ENCODE measurements at places on chromosomes 16 and 17.

- no peak for DNase-seq
Measured at GRCh38 chr16:74078511-74079231, 217.9 kb upstream of the PSMD7 start.

DNA sequence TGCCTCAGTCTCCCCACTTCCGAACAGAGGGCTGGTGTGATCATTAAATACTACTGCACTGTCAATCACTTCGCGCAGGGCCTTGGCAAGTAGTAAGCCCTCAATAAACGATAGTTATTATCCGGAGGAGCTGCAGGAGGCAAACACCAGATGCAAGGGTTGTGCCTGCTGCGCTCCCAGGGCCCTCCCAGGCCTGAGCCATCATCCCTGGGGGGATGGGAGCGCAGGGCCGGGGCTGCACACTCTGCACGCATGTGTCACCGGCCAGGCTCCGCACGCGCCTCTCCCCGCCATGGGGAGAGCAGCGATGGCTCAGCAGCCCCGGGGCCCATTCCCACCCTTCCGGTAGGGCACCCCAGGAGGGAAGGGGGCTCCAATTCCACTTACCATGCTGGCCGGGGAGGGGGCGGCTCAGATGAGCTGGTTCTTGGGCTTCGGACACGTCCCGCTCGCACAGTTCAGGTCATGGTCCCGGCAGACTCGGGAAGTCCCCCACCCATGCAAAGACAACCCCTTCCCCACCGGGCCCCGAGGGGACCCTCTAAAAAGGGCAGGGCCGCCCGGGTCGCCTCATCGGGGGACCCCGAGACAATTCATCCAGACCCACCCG lies 681 bp downstream of the XPO6 start:
- DNase-seq, result no peak

DNA sequence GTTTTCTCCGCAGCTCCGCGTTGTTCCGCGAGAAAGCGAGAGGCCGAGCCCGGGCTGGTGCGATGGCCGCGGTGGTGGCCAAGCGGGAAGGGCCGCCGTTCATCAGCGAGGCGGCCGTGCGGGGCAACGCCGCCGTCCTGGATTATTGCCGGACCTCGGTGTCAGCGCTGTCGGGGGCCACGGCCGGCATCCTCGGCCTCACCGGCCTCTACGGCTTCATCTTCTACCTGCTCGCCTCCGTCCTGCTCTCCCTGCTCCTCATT lies 404 bp downstream of the EMC6 start:
- DNase-seq, result no peak

DNA sequence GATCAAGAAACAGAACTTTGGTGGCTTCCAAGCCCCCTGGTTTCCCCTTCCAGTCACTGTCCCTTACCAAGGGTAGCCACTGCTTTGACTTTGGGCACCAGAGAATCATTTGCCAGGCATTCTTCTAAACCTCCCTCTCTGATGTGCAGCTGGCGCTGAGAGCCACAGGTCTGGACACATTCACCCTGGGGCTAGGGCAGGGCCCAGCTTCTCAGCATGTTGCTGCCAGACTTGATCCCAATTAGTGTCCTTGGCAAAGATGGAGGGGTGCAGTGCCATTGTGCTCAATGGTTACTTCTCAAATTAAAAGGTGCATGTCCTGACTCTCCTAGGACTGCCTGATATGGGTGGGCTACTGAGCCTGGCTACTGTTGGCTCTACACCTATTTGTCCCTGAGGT lies 7.6 kb upstream of the SLC47A2 start:
- no peak for DNase-seq

- no peak for DNase-seq
Measured at GRCh38 chr16:87271256-87271655, 45.9 kb downstream of the C16orf95 start.

DNA sequence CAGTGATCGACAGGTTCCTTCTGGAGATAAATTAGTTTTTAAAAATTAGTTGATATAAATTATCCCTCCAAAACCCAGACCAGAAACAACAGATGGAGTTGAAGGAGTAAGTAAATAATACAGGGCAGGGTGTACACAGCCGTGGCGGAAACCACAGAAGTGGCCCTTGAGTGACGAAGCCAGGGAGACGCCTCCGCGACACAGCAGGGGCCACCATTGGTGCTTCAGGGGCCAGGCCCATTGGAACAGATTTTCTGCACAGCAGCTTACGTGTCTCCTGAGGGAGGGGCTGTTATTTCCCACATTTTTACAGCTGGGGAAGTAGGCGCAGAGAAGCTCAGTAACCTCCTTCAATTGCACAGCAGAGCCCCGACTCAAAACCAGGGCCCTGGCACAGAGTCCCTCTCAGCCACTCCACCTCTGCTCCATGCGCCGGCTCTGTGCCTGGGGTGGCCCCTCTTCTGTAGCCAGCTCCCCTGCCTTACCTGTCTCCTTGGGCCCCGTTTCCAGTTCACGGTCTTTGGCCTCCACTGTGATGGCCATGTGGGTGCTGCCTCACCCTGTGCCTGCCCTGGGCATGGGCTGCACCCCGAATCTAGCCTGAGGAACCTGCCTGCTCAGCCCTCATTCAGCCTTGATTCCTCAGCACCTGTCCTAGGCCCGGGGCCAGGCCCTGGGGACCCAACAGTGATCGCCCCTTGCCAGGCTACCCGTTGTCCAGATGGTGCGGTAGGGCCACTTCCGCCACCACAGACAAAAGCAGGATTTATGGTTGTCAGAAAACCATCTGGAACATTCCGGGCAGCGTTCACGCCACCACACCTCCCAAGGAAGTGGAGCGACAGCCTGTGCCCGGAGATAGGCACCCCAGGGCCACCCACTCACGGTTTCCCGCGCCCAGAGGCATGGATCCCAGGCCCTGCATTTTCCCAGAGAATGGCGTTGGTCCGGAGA lies 128.5 kb upstream of the GSE1 start:
- no peak for DNase-seq

GRCh38 chr16:7083096-7083495 lies 249.5 kb upstream of the RBFOX1 start:
- no peak for DNase-seq

- no peak for DNase-seq
Measured at GRCh38 chr16:4660454-4661007, 32.8 kb upstream of the NUDT16L1 start.

DNA sequence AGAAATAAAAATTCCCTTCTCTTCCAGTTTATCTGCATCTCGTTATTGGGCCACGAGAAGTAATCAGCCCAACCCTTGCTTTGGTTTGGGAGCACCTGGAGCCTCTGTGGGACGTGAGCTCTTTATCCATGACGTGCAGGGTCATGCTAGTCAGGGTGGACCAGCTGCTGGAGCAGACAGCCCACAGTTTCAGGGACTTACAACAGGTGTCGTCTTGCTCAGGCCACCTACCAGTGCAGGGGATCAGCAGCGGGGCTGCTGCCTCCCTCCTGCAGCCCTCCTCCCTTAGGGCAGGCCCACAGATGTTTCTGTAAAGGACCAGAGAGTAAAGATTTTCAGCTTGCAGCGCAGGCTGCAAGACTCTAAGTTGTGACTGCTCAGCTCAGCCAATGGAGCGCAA lies 16.9 kb downstream of the ADAD2 start:
- no peak for DNase-seq

GRCh38 chr16:73426433-73427160 lies 378.7 kb upstream of the ZFHX3 start:
- no peak for DNase-seq

DNA sequence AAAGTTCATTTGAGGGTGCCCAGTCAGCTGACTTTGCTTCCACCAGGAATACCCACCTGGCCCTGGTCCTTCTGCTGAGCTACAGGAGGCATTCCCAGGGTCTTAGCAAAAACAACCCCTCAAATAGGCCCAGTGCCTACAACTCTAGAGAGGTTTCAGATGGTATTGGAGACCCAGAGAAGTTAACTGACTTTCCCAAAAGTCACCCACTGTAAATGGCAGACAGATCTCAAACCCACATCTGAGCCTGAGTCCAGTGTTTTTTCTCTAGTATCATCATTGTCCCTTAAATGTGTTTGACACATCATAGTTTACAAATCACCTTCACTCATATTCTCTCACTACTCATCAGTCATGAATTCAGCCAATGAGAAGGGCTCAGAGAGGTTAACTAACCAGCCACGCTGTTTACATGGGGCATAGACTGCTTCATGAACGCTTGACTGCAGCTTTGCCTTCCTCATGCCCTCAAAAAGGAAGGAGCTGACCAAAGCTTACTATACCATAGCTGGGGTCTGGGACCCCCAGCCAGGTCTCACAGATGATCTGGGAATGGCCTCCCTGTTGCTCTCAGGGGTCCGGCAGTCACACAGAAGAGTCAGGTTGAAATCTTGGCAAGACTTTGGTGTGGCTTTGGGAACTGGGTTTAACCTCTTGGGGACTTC lies 3.7 kb downstream of the PHOSPHO1 start:
- no peak for DNase-seq

- no peak for DNase-seq
Measured at GRCh38 chr17:32831627-32832243, 45.2 kb downstream of the MYO1D start.

- no peak for DNase-seq
Measured at GRCh38 chr17:52287611-52288010, 129.1 kb upstream of the CA10 start.

DNA sequence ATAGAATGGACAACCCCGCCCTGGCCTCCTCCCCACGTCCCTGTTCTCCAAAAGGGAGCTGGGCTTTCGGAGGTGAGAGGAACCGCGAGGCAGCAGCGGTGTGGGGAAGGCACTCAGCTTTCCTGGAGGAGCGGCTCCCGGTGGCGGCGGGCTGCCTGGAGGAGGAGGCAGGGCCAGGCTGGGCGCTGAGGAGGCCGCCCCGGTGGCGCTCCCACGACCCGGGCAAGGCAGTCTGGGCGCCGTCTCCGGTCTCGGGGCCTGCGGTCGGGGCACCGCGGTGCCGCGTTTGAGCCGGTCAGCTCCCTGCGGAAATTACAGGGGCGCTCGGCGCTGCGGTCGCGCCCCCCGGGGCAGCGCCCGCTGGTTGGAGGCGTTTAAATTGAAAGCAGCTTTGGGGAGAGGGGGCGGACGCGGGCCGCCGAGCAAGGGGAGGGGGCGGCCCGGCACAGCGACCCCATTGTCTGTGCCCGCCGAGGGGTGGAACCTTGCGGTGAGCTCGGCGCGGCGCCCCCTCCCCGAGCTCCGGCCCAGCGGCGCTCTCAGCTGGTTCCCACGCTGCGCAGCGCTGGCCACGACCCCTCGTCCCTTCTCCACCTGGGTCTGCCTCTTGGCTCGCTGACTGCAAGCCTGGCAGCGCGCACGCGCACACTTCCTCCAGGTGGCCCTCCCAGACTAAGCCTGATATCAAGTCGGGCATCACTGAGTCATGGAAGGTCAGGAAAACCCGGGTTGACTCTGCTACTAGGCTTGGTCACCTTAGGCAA lies 58.7 kb upstream of the DLX4 start:
- DNase-seq, result no peak

- DNase-seq, result no peak
Measured at GRCh38 chr16:84368308-84368996, at the start of gene ATP2C2. Gene ATP2C2, plus strand, starts transcription at chr16:84368538. Its CDS starts 78 bp downstream, at chr16:84368616.

- DNase-seq, result no peak
Measured at GRCh38 chr17:73976676-73977521, 226.6 kb upstream of the RPL38 start.

DNA sequence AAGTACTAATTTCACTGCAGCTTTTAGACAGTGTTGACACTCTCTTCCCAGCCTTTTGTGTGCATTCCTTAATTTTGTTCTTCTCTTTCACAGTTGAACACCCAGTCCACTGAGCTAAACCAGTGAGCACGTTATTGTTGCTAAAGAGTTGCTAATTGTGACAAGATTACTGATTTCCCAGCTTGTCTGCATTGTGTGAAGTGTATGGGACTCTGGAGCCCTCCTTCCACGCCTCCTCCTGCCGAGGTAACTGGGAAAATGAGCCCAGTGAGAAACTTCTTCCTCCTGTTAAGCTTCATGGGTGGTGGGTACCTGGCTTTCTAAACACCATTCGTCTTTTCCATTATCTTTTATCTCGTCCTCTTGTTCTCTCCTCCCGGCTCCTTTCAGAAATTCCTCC lies 29.8 kb upstream of the DNAH17 start:
- no peak for DNase-seq

GRCh38 chr16:85616607-85617321 lies 3.6 kb downstream of the GSE1 start:
- no peak for DNase-seq

DNA sequence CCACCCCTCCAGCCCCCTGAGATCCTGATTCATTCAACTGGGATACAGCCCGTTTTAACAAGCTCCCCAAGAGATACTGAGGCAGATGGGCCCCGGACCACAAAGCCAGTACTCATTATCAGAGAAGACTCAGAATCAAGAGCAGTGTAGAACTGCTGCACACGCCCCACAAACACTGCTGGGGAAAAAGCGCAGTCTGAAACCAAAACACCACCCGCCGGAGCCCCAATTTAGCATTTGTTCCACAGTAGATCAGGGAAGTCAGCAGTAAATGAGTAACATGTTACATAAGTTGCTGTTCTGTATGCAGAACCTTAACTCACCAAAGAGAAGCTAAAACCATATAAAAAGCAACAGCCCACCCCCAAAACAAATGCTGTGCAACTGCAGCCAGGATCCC lies 123.6 kb downstream of the CDYL2 start:
- no peak for DNase-seq

DNA sequence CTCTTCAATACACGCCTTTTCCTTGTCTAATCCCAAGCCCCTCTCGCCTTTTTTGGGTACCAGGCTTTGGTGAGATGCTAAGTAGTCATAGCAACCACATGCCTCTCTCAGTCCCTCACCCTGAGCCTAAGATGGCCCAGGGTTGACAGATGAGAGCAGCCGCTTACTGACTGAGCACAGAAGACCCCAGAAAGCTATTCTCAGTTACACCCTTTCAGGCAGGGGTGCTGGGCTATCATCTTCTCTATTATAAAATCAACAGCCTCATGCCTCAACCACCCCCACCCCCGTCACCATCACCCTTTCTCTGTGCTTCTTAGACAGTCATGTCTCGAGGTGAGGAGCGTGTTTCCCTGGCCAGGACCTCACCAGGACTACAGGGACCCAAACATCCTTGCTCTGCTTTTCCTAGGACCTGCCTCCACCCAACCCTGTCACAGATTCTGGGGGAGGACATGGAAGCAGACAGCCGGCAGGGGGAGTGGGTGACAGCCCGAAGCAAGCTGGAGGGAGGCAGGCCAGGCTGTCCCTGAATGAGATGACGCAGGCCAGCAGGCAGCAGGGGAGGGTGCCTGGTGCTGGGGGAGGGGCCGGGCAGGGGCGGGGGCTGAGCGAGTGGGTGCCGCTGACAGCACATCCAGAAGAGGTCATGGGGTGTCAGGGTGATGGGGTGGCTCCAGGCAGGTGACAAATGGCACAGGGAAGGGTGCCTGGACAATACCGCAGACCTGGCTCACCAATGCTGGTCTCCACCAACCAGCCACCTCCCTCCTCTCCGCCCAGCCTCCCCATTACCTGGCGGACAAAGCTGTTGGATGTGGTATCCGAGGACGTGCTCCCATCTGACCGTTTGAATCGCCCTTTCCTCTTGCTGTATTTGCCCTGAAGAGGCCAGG lies 3.1 kb downstream of the CACNB1 start:
- no peak for DNase-seq

DNA sequence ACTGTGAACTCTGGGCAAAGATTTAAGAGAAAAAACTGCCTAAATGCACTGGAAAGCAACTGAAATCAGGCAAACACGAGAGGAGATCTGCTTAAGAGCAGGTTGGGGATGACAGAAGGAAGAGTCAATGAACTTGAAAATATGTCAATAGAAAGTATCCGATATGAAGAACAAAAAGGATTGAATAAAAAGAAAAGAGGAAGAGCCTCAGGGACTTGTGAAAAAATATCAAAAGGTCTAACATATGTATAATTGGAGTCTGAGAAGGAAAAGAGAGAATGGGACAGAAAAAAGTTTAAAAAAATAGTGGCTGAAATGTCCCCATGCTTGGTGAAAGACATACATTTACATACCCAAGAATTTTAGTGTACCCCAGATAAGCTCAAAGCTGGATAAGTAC lies 195.5 kb downstream of the COPRS start:
- DNase-seq, result no peak
